ENCODE measurements at places on chromosomes 4 and X. TPM values are rescaled to one million over a fixed set of nuclear protein-coding genes. Genes with fewer than 3 reads are reported as not detected.

Gene GABRQ
- total RNA-seq: 0.26 TPM

Gene PDGFRA
- 96.5 TPM for total RNA-seq

GRCh38 chr4:51907006-51907669, 64.2 kb downstream of the DCUN1D4 start:
- no peak for DNase-seq

- no peak for DNase-seq
Measured at GRCh38 chr4:150773729-150774449, 191.9 kb downstream of the MAB21L2 start.

DNA sequence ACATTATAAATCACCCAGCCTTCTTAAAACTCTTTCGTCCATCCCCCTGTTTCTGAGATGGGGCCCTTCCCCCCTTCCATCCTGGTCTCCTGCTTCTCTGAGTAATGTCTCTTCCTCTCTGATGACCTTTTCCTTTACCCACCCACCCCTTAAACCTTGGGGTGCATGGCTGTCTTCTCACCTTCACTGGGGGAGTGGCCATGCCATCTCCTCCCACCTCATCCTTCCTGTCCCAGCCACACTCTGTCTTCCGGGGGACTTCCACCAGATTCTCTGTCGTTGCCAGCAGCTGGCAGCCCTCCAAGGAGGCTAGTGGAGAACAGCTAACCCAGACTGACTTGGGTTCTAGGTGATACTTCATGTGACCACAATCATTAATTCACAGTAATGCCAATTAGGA, 83.2 kb upstream of the SCML1 start:
- DNase-seq: no peak

- no peak for DNase-seq
Measured at GRCh38 chr4:143407888-143408287, 71.2 kb downstream of the GAB1 start.
